ENCODE measurements at places on chromosomes 12 and 14.

GRCh38 chr14:65729566-65729965, 317.0 kb downstream of the FUT8 start:
- no peak for DNase-seq

DNA sequence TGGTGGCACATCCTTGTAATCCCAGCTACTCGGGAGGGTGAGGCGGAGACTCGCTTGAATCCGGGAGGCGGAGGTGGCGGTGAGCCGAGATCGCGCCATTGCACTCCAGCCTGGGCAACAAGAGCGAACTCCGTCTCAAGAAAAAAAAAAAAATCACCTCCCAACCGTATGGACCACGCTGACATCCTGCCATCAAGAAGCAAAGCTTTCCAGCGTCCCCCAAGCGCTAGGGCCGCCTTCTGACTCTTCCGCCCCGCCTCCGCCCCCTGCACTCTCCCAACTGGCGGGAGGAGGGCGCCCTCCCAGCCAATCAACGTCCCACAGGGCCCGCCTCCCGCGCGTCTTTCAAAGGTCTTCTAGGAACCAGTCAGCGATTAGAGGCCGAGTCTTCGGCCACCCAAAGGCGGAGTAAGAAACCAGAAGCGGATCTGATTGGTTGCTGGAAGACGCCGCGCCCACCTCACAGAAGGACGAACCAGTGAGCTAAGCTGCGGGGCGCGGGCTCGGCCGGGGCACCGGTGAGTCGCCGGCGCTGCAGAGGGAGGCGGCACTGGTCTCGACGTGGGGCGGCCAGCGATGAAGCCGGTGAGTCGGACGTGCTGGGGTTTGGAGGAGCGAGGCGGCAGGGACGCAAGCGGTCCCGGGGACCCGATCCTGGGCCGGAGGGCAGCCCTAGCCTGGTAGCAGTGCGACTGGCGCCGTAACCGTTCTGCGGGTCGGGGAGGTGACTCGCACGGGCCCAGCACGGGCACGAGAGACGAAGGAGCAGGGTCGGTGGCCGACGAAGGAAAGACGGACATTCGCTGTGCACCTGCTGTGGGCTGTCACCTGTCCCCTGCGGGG, at the start of gene CDKN3:
CDKN3 (plus strand) TSS at position 515 of the 843 bp plus-strand sequence; CDS start at position 577, 62 bp downstream.
- peak; percentile 98 for DNase-seq

GRCh38 chr12:57149245-57149900, 2.0 kb upstream of the LRP1-AS start:
- DNase-seq = peak; percentile 19

GRCh38 chr14:95635051-95635450, 51.2 kb upstream of the TCL1B start:
- no peak for DNase-seq

- DNase-seq = no peak
Observed at GRCh38 chr14:101762530-101763101, 1.1 kb downstream of the PPP2R5C start.

GRCh38 chr12:58922849-58923248, 2.5 kb upstream of the LRIG3 start:
- DNase-seq = peak; percentile 31

DNA sequence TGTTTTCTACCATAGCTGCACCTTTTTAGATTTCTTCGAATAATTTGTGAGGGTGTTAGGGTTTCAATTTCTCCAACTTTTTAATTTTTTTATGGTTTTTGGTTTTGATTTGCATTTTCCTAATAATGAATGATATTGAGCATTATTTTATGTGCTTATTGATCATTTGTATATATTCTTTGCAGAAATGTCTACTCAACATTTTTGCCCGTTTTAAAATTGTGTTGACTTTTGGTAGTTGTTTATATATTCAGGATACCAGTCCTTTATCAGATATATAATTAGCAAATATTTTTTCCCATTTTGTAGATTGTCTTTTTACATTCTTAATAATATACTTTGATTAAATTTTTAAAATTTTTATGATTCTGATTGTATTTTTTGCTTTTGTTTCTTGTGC, 306.7 kb downstream of the LRFN5 start:
- no peak for DNase-seq

DNA sequence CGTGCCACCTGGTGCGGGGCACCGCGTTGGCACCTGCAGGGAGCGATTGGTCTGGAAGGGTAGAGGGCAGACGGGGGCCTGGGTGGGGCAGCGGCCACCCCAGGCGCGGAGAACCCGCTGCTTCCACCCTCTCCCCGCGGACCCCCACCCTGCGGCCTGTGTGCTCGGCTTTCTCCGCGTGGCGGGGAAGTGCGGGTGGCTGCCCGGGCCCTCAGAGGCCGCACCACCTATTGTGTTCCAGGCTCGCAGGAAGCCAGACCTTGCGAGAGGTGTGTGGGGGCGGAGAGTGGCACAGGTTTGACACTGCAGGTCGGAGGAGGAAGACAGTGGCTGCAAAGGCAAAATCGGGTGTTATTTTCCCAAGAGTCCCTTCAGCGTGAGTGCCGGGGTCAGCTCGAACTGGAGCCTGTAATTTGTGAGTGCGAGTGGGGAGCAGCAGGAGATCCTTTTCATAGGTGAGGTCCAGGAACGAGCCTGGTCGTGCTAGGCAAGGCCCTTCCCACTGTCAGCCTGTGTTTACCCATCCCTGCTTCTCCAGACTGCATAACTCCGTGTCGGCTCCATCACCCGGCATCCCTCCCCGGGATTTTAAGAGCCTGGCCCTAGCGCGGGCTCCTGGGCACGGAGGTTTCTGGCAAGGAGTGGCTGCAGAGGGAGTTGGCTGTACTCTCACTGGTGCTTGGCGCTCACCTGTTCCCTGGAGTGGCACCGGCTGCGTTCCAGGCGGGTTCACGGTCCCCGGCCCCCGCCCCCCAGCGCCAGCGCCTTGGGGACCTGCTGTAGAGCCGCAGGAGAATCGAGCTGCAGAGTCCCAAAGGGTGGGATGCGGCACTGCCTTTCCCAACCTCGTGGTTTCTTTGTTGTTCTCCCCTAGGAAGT, 935 bp downstream of the TBC1D30 start:
- DNase-seq = no peak

DNA sequence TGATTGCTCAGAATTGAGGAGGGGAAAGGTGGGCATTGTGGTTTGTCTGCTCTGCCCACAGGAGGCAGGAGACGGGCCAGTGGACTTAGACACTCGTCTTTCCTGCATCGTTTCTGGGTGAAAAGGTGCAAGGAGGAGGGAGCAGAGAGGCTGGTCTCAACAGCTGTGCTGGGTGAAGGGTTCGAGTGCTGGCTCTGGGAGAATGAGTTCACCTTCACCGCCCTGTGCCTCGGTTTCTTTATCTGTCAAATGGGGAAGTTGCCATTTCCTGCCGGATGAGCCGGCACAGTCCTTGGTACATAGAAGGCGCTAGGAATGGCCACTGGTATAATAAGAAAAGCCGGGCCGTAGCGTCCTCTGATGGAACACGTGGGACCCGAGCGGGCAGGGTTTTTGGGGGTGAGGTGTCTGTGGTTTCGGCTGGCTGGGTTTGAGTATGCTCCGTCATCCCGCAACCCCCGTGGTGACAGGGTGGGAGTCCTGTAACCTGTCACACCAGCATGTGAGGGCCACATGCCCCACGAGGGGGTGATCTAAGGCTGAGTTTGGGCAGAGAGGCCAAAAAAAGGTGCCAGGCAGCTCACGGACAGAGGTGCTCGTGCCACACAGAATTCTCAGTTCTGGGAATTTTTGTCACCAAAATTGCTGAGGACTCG, 7.3 kb downstream of the BCL7A start:
- no peak for DNase-seq

All from renal cortical epithelial cell (primary cell).